ENCODE measurements at places on chromosomes 5 and 9.
A peak's percentile ranks its signal among the peaks of the same experiment; 100 is the strongest.

- DNase-seq, result no peak
Measured at GRCh38 chr5:178309271-178310013, 76.8 kb upstream of the PHYKPL start.

GRCh38 chr9:117734523-117735314 lies 30.5 kb downstream of the TLR4 start:
- peak; percentile 20 for DNase-seq

DNA sequence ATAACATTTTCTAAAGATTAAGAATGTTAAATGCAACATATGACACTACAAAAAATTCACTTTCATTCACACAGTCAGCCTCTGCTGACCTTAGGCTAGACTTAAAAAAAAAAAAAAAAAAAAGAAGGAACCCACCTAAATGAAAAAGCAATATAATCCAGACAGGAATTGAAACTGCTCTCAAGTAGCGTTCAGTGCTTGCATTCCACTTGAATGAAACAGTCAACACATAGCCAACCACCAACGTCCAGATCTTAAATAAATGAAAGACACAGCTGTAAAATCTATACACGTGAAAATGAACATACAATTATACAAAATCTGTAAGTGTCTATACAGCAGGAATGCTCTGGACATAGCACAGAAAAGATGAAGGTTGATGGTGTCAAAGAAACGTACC lies 11.4 kb downstream of the TMEM245 start:
- no peak for DNase-seq

GRCh38 chr9:75648034-75648433 lies 242.4 kb upstream of the PCSK5 start:
- no peak for DNase-seq

- DNase-seq, result no peak
Measured at GRCh38 chr9:84751921-84752320, 82.4 kb downstream of the NTRK2 start.

- DNase-seq, result no peak
Measured at GRCh38 chr5:3392306-3392939, 203.2 kb upstream of the IRX1 start.

GRCh38 chr9:120344230-120344629 lies 235.7 kb downstream of the CDK5RAP2 start:
- peak; percentile 70 for DNase-seq

- DNase-seq, result no peak
Measured at GRCh38 chr9:120839146-120839545, 3.6 kb downstream of the PSMD5 start.

GRCh38 chr5:105030153-105030552 lies 1467.6 kb upstream of the NUDT12 start:
- DNase-seq, result no peak

DNA sequence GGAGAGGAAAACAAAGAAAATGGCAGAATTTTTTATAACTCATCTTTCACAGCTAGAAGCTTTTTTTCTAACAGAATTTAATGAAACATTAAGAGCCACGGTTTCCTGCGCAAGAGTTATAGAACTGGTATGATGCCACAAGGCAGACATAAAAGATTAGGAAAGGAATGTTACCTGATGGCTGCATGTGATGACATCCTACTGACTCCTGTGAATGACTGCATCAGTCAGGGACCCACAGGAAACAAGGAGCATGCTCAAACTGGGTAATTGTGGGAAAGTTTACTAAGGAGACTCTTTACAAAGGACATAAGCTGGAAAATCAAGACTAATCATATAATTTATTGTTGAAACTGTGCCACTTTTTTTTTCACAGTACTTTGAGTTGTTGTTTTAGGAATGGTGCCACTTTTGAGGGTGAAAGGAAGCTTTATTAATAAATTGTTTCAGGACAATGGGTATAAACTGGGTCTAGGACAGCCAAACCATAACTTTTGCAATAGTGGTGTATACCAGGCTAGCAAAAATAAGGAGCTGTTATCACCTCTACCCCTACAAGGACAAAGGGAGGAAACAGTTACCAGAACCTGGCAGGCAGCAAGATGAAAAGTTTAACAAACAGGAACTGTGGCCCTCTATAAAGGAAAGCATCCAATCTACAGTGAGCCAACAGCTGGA lies 5.1 kb upstream of the TSLP start:
- no peak for DNase-seq

- no peak for DNase-seq
Measured at GRCh38 chr5:146313027-146313426, 25.6 kb upstream of the POU4F3 start.

DNA sequence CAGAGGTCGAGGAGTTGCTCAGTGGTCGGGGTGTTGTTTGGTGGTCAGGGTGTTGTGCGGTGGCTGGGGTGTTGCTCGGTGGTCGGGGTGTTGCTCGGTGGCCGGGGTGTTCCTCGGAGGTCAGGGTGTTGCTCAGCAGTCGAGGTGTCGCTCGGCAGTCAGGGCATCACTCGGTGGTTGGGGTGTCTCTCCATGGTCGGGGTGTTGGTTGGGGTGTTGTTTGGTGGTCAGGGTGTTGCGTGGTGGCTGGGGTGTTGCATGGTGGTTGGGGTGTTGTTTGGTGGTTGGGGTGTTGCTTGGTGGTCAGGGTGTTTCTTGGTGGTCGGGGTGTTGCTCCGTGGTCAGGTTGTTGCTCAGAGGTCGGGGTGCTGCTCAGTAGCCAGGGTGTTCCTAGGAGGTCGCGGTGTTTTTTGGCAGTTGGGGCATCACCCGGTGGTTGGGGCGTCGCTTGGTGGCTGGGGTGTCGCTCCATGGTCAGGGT lies 11.0 kb upstream of the GPSM1 start:
- no peak for DNase-seq

GRCh38 chr5:90071656-90072055 lies 337.9 kb downstream of the CETN3 start:
- no peak for DNase-seq

GRCh38 chr9:35569206-35569605 lies 35.9 kb upstream of the TESK1 start:
- no peak for DNase-seq

DNA sequence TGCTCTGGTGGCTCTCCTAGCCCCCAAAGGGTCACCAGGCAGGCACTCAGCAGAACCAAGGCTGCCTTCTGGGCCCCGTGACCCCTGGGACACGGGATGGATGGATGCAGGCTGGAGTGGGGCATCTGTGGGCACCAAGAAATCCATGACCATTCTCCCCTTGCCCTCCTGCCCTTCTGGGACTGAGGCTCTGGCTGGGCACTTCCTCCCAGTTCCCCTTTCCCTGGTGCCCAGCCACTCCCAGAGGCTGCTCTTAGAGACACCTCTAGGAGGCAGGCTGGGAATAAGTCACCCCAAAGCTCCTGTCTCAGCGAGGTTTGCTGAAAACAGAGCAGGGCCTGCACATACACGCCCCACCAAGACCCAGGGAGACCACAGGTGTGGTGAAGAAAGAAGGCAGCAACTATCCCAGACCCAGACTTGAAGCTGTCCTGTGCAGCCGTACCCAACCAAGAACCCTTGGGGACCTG lies 943 bp downstream of the STING1 start:
- no peak for DNase-seq

DNA sequence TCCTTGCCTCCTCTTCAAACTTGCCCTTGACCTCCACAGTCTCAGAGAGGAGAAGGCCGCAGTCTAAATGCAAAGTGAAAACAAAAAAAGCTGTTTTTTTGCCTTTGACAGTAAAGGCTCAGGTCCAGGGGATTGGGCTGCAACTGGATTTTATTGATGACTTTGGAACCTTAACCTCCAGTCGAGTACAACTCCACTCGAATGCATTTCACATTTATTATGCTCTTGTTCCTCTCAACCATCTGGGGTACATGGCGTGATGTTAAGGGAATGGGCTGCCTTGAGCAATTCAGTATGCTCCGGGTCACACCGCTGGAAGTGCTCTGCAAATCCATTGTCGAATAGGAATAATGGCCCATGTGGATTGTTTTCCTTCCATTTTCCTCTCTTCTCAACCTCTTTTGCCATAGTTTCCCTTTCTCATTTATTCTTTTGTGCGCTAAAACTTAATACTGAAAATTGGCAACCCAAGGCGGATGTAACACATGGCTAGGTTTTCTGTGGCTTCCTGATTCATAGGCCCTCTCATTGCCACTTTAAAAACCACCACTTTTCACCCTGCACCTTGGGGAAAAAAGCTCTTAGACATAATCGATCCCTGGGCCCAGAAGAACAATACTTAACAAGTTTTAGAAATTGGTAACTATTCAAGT lies 34.3 kb downstream of the ITK start:
- DNase-seq, result no peak

- peak; percentile 73 for DNase-seq
Measured at GRCh38 chr9:109507421-109507838, 9.3 kb upstream of the PTPN3 start.
